ENCODE measurements at places on chromosomes 4 and X.

- no peak for DNase-seq
Observed at GRCh38 chrX:49059201-49059600, 402 bp downstream of the CCDC120 start.

DNA sequence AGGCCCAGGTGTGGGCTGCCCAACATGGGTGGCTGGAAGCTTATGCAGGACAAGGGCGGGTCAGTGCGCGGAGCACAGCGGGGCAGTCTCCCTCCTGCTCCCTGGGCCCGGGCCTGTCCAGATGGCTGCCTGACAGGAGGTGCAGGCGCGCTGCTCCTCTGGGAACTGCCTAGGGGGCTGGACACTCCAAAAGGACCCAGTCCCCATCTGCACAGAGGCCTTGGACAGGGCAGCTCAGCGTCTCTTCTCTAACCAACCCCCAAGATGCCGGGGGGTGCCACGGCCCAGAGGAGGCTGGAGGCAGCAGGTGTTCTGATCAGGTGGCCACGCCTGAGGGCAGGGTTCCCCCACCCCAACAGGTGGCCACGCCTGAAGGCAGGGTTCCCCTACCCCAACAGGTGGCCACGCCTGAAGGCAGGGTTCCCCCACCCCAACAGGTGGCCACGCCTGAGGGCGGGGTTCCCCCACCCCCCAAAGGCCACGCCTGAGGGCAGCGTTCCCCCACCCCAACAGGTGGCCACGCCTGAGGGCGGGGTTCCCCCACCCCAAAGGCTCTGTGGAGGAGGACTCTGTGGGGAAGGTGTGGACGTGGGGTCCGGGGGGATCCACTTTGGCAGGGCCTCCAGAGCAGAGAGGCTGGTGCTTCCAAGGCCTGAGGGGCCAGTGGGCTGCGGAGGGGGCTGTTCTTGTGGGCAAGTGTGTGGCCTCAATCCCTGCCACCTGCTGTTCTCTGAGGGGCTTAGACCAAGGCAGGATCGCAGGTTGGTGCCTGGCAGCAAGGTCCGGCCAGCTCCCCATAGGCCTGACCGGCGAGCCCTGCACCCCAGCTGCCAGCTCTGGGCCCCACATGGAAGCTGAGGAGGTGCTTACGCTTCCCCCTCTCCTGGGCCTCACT, 36.1 kb downstream of the CPLX1 start:
- DNase-seq: no peak

DNA sequence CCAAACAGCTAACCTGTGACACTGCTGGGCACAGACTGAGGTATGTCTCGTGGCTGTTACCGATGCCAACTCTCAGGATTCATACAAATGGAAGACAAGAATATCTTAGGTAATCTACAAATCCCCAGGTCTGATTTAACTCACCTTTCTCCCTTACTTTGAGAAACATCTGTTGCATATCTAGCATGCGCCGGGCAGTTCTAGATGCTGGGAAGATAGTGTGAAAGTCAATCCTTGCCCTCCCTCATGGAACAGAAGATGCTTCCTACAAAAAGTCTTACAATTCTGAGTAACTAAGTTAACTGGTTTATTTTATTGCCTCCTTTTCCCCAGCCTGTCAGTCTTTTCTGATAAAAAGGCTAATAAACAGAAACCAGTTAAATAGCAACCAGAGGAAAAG, 212.2 kb upstream of the FAT1 start:
- DNase-seq: no peak

DNA sequence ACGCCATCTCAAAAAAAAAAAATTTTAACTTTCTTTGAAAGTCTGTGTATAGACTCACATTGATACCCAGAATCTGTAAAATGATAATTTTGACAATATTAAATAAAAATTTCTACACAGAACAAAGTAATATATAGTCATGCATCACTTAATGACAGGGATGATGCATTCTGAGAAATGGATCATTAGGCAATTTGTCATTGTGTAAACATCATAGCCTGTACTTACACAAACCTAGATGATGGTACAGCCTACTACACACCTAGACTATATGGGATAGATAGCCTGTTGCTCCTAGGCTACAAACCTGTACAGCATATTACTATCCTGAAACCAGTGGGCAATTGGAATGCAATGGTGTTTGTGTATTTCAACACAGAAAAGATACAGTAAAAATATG, 107.7 kb downstream of the BLTP1 start:
- DNase-seq: no peak

DNA sequence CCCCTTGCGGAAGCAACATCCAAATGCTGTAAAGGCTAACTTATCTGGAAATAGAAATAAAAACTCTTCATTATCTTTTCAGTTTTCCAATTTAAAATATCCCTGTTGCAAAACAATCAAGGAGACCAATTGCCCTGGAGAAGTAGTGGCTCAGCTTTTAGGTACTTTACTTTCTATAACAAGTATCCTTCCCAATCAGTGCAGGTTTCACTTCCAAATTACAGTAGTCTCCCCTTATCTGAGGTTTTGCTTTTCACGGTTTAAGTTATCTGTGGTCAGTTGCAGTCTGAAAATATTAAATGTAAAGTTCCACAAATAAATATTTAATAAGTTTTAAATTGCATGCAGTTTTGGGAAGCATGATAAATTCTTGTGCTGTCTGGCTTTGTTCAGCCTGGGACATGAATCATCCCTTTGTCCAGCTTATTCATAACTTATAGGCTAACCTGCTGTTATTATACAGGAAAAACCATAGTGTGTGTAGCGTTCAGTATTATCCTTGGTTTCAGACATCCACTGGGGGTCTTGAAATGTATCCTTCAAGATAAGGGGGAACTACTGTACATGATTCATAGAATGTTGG, 973.1 kb upstream of the GRID2 start:
- DNase-seq: no peak

- no peak for DNase-seq
Observed at GRCh38 chr4:77158487-77158861, 1.5 kb downstream of the CCNG2 start.

GRCh38 chr4:119672938-119673337, 44.3 kb upstream of the PDE5A start:
- no peak for DNase-seq

GRCh38 chr4:1002631-1003251, 8.7 kb upstream of the FGFRL1 start:
- no peak for DNase-seq

- no peak for DNase-seq
Observed at GRCh38 chr4:85573270-85573669, 98.3 kb downstream of the ARHGAP24 start.

GRCh38 chr4:144645631-144646522, at the start of gene HHIP:
Gene HHIP (plus strand): TSS chr4:144646156. CDS start chr4:144646676, 520 bp downstream.
- no peak for DNase-seq

DNA sequence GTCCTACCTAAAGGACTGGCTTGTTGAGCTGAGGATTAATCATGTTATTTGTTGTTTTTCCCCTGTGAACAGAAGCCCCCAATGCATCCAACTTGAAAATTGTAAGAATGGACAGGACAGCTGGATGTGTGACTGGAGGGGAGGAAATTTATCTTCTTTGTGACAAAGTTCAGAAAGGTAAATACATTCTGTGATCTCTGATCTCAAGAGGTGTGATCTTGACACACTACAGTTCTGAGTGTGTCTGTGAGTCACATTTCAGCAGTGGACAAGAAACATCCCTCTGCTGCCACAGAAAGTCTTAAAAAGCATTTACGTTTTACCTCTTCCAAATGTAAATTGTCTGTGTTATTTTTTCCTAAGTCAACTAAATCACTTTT, 79.3 kb downstream of the NFKB1 start:
- DNase-seq: no peak

DNA sequence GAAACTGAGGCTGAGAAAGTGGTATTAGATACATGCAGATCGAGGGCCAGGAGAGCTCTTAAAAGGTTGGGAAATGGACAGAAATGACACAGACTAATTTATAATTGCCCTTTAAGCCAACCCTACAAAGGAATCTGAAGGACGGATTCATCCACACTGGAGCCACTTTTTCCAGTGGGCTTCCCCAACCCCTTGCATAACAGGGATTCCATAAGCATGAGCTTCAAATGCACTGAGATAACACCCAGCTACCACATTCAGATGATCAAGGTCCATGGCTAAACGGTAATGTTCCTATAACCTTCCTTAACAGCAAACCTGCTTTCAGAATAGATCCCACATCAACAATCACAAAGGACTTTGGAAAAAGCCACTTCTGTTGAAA, 34.2 kb downstream of the PLAC1 start:
- no peak for DNase-seq

- DNase-seq: no peak
Observed at GRCh38 chr4:55218041-55218440, 92.6 kb upstream of the KDR start.

DNA sequence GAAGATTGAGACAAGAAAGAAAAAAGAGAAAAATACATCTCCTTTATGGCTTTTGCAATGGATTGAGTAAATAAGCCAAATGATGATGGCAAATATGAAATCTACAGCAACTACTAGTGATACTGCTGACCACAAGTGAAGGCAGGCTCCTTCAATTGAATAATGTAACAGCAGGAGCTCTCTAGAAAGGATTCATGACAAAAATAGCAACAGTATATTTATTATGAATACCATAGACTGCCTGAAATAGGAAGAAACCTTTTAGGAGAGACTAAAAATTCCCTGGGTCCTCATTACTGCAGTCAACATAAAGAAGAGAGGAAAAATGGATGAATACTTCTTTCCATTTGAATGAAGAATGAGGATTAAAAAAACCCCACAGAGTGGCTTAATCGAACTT, 306.8 kb upstream of the ANXA10 start:
- no peak for DNase-seq

DNA sequence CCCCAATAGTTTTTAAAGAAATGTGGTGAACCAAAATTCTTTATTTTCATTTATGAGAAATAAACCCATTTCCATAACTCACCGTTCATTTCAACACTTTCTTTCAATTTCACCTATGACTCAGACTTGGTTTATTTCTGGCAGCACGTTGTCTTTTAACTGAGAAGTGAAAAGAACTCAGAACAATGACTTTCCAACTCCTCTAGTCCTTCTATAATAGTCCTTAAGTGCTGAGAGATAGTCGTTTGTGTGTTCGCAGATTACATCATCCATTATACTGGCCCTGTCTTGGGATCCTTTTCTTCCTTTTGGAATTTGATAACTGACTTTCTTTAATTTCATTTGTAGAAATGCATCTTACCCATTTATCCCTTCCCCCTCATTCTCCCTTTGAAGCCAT, 113.6 kb downstream of the GLUD2 start:
- no peak for DNase-seq

DNA sequence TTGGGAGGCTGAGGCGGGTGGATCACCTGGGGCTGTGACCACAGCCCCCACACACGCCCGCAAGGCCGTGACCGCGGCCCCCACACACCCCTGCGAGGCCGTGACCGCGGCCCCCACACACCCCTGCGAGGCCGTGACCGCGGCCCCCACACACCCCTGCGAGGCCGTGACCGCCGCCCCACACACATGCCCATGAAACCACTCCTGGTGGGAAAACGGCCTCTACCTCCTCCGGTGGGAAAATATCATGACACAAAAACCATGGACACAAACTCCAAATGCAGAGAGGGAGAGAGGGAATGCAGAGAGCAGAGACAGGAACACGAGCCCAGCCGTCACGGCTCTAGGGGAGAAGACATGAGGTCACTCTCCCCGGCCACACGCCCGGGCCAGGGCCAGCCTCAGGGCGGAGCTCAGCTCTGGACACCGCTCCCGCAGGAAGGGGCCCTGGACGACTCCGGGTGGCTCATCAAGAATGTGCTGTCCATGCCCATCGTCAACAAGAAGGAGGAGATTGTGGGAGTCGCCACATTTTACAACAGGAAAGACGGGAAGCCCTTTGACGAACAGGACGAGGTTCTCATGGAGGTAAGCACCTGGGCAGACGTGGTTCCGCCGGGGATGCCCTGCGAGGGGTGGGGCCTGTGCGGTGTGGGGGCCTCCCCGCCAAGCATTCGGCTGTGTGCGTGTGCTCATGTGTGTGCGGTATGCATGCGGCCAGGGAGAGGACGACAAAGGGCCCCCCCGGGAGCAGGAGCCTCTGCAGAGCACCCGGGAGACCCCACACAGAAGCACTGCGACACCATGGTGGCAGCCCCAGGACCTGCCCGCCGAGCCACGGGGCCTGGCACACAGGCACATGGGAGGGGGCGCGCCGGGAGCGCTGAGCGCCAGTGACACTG, 17.4 kb downstream of the ATP5ME start:
- DNase-seq: no peak

DNA sequence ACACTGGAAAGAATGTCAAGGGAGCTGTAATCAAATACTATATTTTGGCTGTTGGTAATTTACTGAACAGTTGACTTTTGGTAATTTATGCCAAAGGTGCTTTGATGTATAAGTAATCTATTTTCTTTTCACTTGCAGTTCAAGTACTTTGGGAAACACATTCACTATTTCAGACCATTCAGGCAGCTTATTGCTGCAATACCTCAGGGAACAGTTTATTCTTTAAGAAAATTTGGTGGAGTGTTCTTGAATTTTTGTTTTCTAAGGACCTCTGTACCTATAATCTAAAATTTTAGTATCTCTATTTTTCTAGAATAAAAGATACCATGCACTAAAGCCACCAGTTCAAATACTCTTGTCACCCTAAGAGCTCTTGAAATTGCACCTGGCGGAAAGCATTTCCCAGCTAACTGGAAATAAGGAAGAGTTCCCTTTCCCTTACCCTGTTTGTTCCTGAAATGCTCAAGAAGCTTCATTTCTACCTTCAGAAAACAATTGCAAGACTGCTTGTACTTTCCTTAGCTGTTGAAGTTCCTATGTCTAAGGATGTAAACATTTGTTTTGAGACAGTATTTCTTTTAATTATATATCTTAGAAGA, 633.5 kb upstream of the FAT1 start:
- DNase-seq: peak; percentile 59
